ENCODE measurements at places on chromosomes 1 and 21.

DNA sequence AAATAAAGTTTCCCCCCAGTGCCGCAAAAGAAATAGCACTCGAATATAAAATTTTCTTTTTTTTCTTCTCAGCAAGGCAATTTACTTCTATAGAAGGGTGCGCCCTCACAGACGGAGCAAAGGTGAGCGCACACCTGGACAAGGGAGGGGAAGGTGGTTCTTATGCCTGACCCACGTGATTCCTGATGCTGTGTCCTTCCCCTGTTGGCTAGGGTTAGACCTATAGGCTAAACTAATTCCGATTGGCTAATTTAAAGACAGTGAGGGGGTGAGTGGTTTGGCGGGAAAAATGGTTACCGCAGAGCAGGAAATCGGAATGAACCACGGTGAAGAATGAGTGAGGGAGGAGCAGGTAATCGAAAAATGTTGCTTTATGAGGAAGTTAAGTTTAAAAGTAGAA is 607 bp upstream of the FAAH start:
- no peak for DNase-seq

- DNase-seq: no peak
Measured at GRCh38 chr1:244053831-244054230, 2.7 kb downstream of the ZBTB18 start.

GRCh38 chr1:21154717-21155116 is 22.0 kb downstream of the EIF4G3 start:
- DNase-seq: no peak

GRCh38 chr1:234584926-234585325 is 25.1 kb downstream of the IRF2BP2 start:
- no peak for DNase-seq

DNA sequence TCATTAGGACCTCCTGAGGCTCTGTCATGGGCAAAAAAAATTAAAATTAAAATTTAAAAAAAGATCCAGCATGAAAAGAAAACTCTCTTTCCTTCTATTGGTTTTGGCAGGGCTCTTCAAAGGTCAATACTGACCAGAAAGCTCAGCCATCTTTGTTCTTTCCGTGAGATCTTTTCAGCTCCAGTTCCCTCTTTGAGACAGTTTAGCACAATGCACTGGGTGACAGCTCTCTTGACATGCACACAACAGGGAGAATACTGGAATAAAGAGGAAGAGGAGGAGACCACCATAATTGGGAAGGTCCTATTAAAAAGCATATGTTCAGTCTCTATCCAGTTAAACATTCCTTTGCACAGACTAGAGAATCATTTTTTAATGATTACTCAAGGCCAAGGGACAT is 6.3 kb downstream of the LIX1L start:
- no peak for DNase-seq

GRCh38 chr1:219585837-219586455 is 27.0 kb downstream of the ZC3H11B start:
- DNase-seq: peak; percentile 13

DNA sequence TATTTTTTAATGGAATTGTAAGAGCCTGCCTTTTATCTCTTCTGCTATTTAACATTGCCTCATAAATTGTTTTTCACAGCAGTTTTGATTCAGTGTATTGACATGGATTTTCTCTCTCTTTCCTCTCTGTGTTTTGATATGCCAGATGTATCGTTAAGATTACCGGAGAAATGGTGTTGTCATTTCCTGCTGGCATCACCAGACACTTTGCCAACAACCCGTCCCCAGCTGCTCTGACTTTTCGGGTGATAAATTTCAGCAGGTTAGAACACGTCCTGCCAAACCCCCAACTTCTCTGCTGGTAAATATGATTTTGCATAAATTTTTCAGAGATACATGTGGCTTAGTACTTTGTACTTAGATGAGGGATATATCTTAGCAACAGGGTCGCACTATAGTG is 23.1 kb upstream of the DYNLT5 start:
- peak; percentile 43 for DNase-seq

DNA sequence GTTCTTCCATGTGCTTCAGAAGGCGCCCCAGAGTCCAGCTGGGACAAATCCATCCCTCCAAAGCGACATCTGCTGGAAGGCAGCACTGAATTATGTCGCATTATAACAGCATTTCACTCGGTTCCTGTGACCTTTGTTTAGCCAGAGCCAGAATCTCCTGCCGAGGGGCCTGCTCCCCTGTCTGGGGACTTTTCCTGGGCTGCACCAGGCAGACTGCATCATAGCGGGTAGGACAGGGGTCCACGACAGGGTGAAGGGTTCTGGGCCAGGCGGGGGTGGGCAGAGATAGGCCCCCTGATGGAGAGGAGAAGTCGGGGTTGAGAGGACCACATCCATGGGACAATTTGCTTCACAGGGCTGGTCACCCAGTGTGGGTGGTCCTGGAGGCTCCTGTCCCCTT is 276.9 kb downstream of the MATN1 start:
- DNase-seq: no peak

DNA sequence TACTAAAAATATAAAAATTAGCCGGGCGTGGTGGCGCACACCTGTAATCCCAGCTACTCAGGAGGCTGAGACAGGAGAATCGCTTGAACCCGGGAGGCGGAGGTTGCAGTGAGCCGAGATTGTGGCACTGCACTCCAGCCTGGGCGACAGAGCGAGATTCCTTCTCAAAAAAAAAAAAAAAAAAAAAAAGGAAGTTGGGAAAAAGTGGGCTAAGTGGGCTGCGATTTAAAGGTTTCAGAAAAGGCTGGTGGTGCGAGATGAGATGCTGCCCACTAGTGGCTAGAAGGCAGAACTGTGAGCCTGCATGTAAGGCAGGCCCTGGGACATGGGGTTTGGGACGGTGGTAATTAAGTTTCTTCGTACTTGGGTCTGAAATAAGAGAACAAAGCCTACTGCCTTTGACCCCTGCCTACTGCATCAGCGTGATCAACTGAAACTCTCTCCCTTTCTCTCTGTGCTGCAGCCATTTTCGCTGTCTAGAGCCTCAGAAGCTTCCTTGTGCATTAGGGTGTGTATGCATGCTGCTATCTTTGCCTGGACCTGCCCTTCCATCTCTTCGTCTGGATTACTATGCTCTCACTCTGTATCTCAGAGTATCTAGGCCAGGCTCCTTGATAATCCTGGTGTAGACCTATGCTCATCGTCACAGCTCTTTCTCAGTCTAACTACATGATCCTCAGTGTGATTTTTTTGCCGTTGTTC is 12.4 kb downstream of the FMOD start:
- DNase-seq: peak; percentile 37

DNA sequence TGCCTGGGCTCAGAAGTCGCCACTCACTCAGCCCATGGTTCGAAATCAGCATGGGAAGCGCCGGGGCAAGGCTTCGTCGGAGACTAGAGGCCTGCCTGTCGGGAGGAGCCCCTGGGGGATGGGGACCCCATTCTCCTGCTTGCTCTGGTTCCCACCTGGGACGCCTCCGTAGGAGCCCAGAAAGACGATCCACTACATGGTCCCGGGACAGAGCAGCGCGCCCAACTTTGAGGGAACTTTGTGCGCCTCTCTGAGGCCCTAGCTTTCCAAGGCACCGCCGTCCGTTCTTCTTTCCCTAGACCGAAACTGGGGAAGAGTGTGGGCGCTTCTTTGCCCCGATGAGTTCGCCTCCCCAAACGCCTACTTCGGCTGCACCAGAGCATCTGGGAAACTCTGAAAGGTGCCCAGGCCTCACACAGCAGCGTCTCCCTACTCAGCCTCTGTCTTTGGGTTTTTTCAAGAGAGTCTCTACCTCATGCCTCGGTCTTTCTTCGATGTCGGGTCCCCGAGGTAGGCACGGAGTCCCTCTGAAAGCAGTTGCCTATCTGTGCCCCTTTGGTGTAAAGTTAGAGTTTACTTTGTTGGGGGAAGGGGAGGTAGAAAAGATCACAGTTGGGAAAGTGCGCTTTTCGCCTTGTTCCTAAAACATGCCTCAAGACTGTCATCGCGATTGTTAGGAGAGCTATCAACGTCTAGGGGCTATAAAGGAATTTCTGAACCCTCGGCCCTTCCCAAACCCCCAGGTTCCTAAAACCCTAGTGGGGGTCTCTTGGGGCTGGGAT is 14.0 kb downstream of the NR5A2 start:
- DNase-seq: no peak

Data from mammary epithelial cell (primary cell).